ENCODE measurements at places on chromosomes 12 and 14.

- no peak for DNase-seq
Measured at GRCh38 chr12:106760184-106760531, 14.3 kb upstream of the RIC8B start.

DNA sequence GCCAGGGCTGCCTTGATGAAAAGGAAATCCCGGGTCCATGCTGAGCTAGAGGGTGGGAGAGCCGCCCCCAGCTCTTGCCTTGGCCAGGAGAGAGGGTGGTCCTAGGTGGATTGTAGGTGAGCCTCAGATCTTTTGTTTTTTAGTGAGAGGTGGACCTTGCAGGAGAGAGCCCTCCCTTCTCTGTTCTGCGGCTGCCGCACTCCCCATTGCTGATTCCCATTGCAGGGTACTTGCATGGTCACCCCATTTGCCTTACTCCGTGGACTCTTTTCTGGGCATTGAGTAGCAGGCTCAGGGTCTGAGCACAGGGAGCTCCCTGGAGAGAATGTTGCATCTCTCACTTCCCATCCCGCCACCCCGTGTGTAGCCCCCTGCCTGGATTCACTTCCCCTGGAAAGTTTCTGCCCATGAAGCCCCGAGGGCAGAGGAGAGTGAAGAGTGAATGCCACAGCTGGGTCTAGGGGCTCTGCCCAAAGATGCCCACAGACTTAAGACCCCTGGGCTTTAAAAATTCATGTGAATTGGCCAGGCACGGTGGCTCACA lies 10.2 kb downstream of the VASH1 start:
- DNase-seq: no peak

- no peak for DNase-seq
Measured at GRCh38 chr14:98321841-98322240, 950.2 kb downstream of the BCL11B start.

DNA sequence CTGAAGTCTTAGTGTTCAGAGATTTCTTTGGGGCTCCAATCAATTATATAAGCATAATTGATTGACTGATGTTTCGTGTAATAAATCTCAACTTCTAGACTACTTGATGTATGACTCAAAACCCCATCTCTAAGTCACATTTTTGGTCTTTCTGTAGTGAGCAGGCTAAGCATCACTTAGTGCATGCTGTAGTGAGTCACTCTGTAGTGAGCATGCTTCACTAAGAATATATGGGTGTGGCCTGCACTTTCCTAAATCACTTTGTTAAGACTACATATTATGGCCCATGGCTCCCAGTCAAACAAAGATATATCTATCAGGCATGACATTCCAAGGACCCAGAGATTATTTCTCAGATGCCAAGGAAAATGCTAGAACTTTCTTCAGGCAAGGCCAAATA lies 909.4 kb upstream of the LRFN5 start:
- DNase-seq: no peak

GRCh38 chr12:47082796-47083621 lies 3.2 kb upstream of the AMIGO2 start:
- DNase-seq: peak; percentile 85

GRCh38 chr12:51884676-51885229 lies 3.1 kb upstream of the ANKRD33 start:
- peak; percentile 45 for DNase-seq

DNA sequence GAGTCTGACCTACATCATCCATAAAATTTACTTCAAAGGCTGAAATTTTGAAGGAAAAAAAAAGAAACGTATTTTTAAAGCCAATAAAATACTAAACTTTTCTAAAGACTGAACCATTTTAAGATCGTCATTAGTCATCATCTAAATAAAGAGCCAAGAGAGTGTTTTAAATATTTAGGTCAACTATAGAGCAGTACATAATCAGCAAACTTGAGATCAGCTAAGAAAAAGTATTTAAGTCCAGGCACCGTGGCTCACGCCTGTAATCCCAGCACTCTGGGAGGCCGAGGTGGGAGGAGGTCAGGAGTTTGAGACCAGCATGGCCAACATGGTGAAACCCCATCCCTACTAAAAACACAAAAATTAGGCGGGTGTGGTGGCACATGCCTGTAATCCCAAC lies 35.5 kb downstream of the HECTD1 start:
- no peak for DNase-seq

- DNase-seq: peak; percentile 65
Measured at GRCh38 chr14:69048456-69048855, 69.4 kb upstream of the ACTN1 start.

DNA sequence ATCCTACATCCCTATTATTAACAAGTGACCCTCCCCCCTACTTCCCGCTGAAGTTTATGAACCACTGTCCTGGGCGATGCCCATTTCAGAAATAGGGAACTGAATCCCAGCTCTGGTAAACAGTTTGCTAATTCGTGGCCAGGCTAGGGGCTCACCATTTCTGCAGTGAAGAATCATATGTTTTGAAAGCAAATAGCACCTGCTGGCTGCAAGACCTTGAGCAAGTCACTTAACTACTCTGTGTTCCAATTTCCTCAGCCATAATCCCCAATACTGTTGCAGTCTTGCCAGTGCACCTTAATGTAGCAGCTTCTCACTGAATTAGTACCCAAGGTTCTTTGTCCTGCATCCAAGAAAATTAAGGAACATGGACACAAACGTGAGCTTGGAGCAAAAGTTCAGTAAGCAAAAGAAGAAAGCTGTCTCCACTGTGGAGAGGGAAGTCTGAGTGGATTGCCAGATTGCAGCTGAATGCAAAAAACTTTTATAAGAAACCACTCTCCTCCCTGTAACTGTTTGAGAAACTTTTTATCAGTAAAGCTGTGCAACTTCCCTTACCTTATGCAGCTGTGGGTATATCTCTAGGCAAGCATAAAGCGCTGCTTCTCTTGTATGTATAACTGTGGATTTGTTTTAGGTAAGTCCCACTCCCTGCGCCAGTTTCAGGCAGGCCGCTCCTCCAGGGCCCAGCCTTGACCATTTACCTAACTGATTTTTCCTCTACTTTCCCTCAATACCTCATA lies 824 bp downstream of the OAS1 start:
- no peak for DNase-seq

DNA sequence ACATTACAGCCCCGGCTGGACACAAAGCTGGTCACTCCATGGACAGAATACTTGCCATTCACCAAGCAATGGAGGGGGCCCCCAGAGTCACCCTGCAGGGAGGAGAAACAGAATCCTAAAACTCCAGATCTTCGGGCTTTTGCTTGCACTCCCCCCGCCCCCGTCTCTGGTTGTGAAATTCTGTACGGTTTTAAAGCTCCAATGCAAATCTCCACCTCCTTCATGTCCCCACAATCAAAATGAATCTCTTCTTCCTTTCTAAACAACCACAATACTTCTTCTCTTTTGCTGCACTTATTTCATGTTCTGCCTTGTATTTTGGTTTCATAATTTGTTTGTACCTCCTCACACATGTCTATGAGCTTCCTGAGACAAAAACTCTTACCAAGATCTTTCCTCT lies 5.8 kb upstream of the BIN2 start:
- DNase-seq: no peak

DNA sequence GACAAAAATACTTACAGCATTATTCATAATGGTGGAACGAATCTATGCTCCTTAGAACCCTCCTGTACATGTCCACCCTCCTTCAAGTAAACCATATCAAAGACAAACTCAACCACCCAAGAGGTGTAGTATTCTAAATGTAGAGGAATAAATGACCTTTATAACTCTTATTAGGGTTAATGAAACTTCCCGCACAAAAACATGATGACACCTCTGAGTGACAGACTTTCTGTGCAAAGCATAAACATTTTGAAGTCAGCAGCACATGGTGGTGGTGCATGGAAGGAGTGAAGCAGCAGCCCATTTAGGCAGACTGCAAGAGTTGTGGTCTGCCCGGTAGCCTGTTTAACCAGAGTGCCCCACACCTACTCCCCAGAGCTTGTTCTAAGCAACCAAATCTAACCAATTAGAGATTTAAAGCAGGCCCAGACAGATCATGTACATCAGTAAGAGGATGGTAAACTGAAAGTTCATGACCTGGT lies 615 bp upstream of the ASB8 start:
- DNase-seq: no peak

GRCh38 chr14:85527445-85528035 lies 2.4 kb upstream of the FLRT2 start:
- DNase-seq: no peak

DNA sequence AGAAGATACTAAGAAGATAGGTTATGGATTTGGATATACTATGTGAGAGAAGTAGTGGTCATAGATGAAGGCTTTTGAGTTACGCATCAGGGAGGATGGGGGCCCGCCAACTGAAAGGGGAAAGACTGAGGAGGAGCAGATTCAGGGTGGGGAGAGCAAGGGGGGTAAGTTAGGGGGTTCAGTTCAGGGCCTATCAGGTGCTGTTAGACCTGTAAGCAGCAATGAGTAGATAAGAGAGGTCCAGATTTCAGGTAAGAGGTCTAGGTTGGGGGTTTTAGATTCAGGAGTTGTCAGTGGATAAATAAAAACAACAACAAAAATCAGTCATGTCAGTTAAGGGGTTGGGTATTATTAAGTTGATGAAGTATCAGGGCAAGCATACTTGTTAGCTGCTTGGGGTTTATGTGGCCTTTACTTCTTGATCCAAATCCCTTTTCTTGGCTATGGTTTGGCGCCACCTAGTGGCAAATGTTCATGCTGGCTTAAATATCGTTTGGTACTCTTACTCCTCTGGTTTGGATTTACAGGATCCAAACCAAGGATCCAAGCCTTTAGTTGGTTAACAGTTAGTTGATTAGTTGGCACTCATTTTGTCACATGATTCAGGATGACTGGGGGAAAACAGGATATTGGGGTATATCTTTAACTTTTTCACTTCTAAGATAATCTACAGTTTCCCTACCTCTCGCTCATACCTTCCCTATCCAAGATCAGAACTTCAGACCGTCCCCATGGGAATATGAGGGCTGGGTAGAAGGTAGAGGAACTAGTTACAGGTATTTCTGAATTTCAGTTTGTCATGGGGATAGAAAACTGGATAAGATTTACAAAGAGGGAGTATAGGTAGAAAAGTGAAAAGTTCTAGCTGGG lies 65.1 kb downstream of the PCNX1 start:
- DNase-seq: peak; percentile 91
